ENCODE measurements at places on chromosomes 7 and 10.

- DNase-seq: no peak
These were observed 37.1 kb downstream of the CXCL12 start for GRCh38 chr10:44347609-44348400.

- DNase-seq: no peak
These were observed 11.4 kb downstream of the CLDN3 start for GRCh38 chr7:73758581-73759138.

- no peak for DNase-seq
These were observed 461.0 kb downstream of the KIF20B start for GRCh38 chr10:90162271-90162853.

DNA sequence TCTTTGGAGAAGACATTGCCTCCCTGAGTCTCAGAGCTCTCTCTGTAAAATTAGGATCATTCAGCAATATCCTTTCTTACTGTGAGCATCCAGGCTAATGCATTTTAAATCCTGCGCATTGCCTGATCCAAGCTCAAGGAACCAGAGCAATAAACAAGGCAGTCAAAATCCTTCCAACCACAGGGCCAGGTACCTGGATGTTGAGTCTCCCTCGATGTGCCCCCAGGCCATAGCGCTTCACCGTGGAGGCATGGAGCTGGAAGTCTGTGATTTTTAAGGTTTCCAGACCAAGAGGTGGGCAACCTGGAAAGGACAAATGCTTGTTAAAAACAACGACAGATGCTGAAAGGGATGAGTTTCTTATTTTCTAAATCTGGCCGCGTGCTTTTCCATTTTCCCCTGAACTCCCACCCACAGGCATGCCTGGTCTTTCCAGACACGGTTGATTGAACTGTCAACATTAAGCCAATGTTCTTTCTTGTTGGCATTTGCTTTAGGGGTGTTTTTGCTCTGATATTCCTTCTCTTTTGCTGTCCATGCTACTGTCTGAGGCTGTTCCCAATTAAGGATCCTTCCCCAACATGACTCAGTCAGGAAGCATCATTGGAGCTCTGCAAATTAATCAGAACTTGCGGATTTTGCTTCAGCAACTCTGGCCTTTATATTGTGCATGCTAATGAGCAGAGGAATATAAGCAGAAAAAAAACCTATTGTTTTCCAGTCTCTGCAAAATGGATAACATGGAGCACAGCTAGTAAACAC lies 29.0 kb downstream of the CPXM2 start:
- peak; percentile 53 for DNase-seq

DNA sequence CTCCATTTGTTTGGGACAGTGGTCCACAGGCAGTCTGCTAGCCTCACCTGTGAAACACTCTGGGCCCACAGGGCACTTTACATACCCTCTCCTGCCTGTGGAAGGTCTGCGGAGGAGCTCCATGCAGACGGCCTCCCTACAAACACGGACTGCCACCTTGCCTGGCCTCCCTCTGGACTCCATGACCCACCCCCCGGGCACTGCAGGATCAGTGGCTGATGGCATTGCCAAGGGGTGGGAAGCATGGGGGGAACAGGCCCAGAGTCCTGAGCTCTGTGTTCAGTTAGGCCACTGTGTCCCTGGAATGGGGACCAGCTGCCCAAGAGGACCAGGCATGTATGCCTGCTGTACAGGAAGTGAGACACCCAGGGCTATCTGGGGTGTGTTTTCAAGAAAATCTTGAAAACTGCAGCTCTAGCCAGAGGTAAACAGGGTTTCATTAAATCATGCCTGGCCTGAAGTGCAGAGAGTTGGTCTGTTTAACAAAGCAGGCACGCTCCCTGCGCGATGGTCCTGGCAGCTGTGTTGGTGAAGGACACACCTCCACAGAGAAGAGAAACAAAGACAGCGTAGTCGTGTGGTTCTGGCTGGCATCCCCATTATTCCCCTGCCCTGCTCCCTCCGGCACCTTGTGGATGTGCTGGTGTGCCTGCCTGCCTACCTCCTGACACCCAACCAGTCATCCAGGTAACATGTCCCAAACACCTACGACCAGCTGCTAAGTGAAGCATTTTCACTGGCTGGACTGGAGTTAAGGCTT lies 470.8 kb upstream of the ZMIZ1 start:
- no peak for DNase-seq

GRCh38 chr10:80537736-80538480 lies at the start of gene SH2D4B:
Gene SH2D4B, plus strand, starts transcription at chr10:80537902. Its CDS starts 430 bp downstream, at chr10:80538332.
- DNase-seq: no peak

GRCh38 chr10:80406204-80406603 lies 2.1 kb upstream of the PRXL2A start:
- no peak for DNase-seq

DNA sequence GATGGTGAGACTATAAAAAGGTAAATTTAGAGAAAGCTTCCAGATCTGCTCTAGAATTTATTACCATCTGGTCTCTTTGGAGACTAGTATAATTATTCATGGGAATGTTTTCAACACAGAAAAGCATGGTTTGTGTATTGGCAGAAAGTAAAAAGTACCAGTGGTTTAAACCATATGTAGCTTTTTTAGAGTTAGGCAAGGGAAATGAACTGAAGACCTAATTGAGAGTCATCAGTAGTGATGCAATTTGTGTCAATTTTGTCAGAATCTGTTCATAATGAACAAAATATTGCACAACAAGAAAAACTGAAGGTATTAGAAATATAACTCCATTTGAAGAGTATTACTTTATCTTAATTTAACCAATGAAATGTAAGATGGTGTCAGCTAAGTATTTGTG lies 181.4 kb downstream of the ADK start:
- DNase-seq: peak; percentile 31

DNA sequence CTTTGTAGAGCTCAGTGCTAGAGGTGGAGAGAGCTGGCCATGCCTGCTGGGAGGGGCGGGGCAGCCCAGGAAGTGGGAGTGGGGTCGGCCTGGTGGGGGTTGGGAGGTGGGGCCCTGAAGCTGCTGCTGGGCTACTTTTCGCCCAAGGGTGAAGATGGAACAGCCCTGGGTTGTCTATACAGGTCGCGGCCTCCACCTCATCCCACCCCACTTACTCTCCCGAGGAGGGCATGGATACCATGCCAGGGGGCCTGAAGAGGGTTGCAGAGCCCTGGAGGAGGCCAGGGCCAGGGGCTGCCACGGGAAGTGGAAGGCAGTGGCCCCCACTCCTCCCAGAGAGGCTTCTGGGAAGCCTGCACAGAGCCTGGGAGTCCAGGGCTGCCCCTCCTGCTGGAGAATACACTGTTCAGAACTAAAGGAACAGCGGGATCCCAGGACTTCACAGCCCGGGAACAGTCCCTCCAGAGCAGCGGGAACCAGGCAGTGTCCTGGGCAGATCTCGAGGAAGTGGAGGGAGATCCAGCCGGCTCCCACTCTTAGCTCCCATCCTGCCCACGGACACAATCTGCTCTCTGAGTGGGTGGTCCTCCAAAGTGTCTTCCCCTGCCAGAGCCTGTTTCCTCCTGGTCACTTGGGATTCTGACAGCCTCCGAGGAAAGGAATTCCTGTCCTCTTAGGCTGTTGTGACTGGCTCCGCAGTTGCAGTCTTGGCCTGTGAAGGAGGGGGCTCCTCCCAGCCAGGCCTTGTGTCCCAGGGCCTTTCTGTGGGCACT lies 23.5 kb downstream of the MAT1A start:
- no peak for DNase-seq

Data from AG09319 (cell line).